Common myeloid progenitor, CD34-positive (primary cell): ENCODE measurements at places on chromosomes 13 and 19.

DNA sequence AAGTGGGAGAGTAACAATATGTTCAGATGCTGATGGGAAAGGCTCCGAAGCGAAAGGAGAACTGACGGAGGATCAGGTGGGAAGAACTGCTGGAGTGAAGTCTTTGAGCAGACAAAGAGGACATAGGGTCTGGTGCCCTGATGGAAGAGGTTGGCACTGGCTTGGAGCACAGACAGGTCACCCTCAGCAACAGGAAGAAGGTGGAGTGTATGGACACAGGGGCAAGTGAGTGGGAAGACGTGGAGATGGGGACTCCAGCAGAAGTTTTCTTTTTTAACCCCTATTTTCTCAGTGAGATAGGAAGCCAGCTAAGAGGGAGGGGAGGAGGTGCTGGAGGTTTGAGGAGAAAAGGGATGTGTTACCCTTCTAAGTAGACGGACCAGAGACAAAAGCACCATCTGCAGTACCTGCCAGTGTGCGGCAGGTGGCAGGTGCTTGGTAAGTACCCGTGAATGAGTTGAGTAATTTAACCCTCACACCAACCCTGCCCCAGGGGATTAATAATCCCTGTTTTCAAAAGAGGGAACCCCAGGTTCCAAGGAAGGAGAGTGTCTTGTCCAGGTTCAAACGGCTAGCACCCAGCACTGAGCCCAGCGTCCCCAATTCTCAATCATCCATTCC is 11.2 kb downstream of the HAS1 start:
- peak; percentile 58 for DNase-seq

DNA sequence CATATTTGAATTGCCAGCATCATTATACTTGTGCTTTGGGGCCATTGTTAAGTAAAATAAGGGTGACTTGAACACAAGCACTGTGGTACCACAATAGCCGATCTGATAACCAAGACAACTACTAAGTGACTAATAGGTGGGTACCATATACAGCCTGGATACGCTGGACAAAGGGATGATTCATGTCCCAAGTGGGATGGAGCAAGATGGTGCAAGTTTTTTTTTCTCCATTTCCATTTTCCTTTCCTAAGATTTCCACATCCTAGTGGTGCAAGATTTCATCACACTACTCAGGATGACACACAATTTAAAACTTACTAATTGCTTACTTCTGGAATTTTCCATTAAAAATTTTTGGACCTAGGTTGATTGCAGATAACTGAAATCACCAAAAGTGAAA is 15.1 kb downstream of the BRCA2 start:
- no peak for DNase-seq

DNA sequence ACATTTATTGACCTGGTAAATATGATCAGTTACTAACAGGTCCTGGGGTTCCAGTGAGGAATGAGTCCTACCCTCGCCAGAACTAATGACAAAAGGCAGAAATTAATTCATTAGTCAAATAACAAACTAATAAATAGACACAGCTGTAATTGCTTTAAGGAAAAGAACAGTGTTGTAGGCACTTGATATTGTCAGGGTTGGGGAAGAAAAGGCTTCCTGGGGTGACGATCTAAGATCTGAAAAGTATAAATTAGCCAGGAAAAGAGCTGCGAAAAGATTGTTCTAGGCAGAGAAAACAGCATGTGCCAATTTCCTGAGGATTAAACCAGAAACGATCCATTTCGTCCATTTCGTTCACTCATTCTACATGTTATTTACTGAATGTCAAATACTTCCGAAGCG is 670 bp upstream of the CHAF1A start:
- DNase-seq: no peak

GRCh38 chr13:33276570-33276969 is 9.0 kb downstream of the STARD13 start:
- DNase-seq: no peak

DNA sequence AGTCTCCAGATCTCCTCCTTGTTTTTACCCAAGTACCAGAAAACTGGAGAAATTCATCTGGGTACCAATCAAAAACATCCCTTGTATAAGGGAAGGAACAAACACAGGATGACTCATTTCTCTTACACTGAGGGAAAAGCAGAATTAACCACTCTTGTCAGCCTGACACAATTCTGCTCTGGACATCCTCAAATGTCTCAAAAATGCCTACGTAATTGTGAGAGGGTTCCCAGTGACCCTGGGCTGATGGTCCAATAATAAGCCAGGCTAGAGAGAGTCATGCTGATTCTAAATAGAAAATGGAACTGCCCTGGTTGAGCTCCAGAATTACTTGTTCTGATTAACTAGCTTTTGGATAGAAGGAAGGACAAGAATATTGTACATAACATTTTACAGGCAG is 14.5 kb downstream of the ZNF708 start:
- no peak for DNase-seq

DNA sequence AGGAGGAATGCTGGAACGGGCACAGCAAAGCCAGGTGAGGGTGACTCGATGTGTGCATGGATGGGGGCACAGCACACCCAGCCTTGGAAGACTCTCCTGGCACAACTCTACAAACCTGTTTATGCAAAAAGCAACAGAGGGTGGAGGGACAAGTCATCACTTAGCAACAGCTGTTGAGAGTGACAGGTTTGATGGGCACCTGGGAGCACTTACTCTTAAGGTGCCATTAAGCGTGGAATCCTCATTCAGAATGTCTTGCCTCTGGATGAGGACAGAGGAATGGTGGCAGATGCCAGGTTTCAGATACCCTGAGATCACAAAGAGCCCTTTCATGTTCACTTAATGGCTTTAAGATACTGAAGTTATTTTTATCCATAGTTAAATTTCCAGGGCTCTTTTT is 97.0 kb downstream of the DCT start:
- no peak for DNase-seq

- DNase-seq: no peak
Measured at GRCh38 chr19:9862938-9863337, 27.8 kb downstream of the PIN1 start.

GRCh38 chr19:50779504-50780457 is 9.5 kb downstream of the GPR32 start:
- DNase-seq: no peak

- no peak for DNase-seq
Measured at GRCh38 chr13:78040205-78040830, 121.7 kb upstream of the EDNRB start.

DNA sequence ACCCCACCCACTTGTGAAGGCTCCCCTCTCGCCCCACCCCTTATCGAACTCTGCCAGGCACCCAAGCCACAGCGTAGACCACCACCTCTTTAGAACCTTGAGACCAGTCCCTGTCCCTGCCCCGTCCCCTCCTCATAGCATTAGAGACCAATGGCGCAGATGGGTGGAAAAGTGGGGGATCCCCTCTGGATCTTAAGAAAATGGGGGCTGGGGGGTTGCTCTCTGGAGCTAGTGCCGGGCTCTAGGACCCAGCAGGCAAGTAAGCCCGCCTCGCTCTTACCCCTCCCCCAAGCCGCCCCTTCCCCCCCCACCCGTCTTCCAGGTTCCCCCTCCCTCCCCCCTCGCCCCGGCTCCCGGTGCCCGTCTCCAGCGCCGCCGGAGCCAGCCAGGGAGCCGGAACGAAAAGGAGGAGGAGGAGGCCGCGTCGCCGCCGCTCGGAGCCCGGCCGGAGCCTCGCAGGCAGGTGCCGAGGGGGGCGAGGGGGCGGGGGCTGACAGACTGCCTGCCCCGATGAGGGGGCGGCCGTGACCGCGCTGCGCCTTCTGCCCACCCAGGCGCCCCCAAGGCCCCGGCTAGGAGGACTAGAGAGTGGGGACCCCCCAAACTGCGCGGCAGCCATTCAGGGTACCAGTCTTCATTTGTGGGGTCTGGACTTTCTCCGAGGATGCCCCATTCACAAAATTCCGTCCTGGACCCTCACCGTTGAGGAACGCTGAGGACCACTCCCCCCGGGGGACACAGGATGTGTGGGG is at the start of gene SPRED3:
Gene SPRED3 (plus strand): TSS at position 349 of the 752 bp plus-strand sequence. CDS start 1,606 bp downstream, outside the sequence.
- no peak for DNase-seq

DNA sequence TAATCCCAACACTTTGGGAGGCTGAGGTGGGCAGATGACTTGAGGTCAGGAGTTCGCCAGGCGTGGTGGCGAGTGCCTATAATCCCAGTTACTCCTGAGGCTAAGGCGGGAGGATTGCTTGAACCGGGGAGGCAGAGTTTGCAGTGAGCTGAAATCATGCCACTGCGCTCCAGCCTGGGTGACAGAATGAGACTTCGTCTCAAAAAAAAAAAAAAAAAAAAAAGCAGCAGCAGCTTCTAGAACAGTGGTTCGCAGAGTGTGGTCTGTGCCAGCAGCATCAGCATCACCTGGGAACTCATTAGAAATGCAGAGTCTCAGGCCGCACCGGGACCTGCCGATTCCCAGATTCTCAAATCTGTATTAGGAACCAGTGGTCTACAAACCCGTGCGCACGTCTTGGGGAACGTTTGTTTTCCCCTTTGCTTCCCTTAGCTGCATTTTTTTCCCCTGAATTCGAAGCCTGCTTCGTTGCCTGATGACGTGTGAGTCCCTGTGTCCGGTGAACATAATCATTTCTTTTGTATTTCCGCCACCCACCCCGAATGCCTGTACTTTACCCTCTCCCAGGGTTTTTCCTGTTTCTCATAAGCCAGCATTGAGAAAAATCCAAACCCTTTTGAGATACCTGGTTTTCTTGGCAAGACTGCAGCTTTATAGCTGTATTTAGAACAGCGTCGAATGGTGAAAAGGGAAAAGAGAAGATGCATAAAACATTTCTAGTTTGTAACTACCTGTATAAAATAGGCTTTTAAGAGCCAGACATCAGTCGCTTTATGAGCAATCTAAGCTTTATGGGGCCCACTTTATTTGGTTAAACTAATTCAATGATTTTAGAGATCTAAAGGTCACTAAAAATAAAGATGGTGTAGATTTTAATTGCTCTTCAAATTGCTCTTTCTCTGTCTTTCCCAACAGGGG is 49.8 kb downstream of the BICRA start:
- no peak for DNase-seq

- no peak for DNase-seq
Measured at GRCh38 chr13:44516771-44517170, 59.4 kb downstream of the TSC22D1 start.

DNA sequence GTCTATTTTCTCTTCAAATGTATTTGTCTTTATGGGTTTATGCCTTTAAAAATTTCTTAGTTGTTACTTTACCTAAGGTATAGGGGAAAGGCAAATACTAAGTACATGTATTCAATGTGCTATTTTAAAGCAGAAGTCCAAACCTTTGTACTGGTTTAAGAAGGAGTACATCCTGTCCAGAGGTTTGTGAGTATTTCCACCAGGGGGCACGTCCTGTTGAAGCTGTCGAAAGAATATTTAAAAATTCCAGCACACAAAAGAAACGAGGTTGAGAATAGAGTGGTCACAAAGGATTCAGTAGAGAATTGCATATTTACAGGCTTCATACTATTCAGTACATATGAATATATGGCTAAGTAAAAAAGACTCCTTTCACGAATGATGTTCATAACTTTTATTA is 59.8 kb downstream of the URI1 start:
- peak; percentile 53 for DNase-seq

DNA sequence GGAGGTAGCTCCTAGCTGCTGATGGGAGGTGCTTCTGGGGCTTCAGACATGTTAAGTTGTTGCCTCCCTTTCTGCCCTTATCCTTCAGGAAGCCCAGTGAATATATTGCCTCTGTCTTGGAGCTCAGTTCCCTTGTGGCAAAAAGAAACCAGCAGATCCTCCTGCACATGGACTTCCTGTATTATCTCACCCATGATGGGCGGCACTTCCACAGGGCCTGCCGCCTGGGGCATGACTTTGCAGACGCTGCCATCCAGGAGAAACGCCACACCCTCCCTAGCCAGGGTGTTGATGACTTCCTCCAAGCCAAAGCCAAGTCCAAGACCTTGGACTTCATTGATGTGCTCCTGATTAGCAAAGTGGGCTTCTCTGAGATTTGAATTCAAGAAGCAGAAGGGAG is 6.0 kb upstream of the CYP4F12 start:
- peak; percentile 11 for DNase-seq

- peak; percentile 17 for DNase-seq
Measured at GRCh38 chr13:97256343-97256783, 34.2 kb downstream of the MBNL2 start.
